Endothelial cell of umbilical vein (primary cell): ENCODE measurements at places on chromosomes 7 and 10.
A peak's percentile ranks its signal among the peaks of the same experiment; 100 is the strongest.

GRCh38 chr10:113303544-113304146 is 249.2 kb upstream of the HABP2 start:
- no peak for DNase-seq

DNA sequence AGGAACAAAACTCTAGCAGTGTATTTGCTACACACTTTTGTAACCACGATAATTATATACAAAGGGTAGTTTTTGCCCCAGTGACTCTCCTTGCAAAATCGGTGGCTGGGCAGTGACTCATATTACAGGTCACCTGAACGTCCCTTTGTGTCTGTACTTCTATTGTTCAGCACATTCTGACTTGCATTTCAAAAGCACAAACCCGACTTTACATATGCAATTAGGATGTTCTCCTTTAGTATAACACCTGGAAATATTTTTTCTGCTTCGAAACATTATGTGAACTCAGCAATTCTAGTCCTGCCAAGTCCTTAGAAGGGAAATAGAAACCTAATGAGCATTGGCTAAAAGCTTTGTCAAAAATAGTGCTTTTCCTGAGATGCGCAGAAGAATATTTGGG is 6.0 kb downstream of the PRR15 start:
- DNase-seq, result no peak

GRCh38 chr10:114821915-114822443 is 399 bp downstream of the FHIP2A start:
- peak; percentile 63 for DNase-seq

DNA sequence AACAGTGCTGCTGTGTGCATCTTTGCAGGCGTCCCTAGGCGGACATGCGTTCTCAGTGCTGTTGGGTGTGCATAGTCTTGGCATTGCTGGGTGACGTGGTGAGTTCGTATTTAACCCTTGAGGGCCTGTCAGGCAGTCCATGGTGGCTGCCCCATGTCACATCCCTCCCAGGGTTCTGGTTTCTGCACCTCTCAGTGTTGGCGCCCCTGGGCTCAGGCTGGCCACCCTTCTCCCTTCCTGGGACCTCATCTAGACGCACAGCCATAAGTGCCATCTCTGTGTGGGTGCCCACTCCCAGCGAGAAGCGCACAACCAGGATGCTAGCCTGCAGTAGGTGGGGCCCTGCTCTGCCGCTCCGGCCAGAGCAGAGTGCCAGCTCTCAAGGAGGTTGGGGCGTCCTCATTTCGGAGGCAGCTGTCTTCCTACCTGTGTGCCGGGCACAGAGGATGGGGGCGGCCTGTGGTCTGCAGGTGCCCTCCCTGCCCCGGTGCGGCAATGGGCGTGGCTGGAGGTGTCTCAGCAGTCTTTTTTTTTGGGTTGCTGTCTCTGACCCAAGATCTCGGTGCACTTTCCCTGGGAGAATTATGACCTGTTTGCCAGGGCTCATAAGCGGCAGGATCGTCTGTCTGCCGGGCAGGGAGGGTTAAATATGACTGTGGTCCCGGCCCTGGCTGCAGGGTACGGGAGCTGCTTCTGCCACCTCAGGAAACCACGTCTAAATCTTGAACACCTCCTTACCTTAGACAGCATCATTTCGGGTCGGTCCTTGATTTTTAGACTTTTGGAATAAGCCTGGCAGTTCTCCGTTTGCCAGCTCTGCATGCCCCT is 6.5 kb downstream of the INPP5A start:
- no peak for DNase-seq

- no peak for DNase-seq
Observed at GRCh38 chr7:7439564-7439963, 96.1 kb downstream of the COL28A1 start.

DNA sequence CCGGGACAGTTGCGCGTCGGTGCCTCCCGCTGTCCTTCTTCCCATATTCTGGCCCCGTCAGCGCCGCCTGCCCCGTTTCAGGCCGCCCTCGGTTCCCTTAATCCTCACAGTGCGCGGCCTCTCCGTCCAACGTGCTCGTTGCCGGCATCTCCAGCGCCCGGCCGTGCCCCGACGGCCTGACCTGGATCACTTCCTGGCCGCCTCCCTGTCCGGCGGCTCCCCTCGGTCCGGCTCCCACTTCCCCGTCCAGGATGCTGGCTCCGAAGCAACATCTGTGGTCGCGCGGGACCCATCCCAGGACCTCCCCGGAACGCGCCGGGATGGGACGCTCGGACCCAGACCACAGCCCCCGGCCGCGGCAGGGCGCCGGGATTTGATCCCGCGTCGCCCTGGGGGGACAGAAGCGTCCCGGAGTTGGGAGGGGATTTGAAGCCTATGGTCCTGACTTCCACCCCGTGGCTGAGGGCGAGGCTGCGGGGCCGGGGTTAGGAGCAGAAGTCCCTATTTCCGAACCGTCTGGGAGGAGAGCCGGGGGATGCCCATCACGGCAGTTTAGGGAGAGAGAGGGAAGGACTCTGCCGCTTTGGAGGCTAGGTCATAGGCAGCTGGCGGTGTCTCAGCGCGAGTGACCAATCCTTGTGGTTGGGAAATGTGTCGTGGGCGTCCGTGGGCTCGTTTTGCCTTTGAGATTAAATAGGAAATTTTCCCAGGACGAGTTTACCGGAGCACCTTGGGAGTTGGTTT is 53.8 kb downstream of the KCTD7 start:
- peak; percentile 15 for DNase-seq

GRCh38 chr10:59985639-59986038 is 79.3 kb upstream of the CCDC6 start:
- DNase-seq, result no peak

GRCh38 chr10:131901181-131901829 is 497 bp downstream of the PPP2R2D start:
- DNase-seq, result peak; percentile 43

DNA sequence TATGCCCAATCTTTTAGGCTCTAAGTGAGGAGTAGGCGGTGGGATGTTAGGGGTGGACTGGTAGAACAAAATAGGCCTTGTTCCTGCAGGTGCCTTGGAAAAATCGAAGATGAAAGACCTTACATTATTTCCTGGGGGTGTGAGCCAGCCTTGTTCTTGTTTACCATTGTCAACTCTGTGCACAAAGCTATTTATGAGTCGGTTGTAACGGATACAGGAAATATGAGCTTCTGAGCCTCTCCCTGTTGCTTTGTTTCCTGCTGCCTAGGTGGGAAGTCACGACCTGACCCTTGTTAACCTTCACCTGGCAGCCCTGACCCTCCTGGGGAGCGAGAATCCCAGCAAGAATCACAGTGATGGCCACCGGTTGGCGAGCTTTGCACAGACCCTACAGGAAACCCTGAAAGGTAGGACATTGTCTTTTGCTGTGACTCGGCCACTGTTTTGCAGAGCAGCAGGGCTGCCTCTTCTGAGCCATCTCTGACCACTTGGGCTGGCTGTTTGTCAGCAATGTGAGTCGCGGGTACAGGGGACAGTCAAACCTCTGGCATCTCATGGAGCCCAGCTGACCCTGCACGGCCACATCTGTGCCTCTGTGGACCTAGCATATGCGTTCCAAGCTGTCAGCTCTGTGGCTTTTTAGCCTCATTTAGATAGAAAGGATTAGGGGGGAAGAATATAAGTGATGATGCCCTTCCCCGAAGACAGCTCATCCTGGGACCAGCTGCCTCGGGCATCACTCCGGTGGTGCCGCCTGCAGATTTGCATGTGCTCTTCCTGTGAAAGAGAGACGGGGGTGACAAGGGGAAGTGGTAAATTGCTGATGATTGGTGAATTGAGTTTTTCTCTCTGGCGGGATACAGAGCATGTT is 102.1 kb upstream of the ANLN start:
- DNase-seq, result no peak

DNA sequence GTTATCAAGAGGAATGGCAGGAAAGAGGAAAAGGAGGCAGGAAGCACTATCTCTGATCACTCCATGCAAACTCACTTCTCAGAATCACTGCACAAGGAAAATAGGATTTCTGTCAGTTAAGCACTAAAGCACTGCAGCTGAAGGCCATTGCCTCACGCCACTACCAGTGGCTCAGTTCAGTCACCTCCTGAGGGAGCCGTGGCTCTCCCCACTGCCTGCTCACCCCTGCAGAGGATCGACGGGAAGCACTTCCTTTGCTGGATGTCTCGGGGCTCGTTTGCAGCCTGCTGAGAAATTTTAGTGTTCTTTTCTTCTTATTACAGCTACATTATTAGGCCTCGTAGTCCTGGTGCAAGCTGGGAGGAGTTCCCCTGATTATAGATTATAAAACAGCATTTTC is 90.1 kb upstream of the ADCY1 start:
- no peak for DNase-seq
